Left renal pelvis (tissue), 4 donors: ENCODE measurements at places on chromosomes 7 and 10.

DNA sequence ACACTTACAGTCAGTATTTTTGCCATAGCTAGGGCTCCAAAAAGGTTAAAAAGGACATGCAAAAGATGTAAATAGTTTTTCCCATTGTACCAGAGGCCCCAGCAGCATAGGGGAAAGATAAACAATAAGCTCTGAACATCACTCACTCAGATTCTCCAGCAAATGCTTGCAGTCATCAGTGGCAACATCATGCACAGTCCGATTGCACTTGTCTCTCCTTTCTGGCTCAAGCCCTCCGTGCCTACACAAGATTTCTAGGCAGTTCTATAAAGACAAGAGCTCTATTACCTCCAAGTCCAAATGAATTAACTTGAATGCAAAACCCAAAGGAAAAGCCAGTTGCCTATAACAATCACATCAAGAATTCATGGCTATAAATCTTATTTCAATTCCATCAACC lies 106.3 kb downstream of the CTTNBP2 start:
- no peak for DNase-seq

- no peak for DNase-seq
Observed at GRCh38 chr10:127790066-127790624, 53.2 kb downstream of the FOXI2 start.

- DNase-seq, result no peak
Observed at GRCh38 chr7:72112992-72113391, 299.1 kb downstream of the CALN1 start.

DNA sequence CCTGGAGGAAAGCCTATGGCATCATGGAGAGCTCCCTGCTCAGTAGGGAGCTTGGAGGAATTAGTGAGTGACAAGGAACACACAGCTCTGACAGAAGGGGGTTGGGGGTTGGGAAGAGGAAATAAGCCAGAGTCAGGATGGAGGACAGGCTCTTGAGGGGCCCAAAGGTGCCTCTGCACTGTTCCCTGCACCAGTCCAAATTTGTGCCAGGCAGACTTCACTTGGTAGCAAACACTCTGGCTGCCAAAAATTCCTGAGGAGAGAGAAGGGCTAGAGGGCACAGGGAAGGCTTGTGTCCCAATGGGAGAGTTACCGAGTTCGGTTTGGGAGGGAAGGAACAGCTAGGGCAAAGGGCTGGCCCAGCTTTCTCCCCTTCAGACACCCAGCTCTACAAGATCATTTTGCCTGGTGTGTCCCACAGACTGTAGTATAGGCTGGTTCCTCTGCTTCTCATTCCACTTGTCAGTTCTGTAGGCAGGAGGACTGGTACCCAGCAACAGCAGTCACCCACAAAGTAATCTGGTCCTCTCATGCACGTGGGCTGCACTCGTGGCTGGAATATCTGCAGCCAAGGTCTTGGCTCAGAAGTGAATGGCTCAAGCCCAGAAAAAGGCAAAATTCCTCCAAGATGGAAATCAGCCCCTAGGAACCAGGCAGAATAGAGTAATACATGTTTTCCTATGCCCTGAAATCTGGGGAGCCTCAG lies 8.0 kb upstream of the KCNIP2 start:
- DNase-seq, result no peak

- DNase-seq, result no peak
Observed at GRCh38 chr7:94314413-94315410, 80.0 kb upstream of the COL1A2 start.

DNA sequence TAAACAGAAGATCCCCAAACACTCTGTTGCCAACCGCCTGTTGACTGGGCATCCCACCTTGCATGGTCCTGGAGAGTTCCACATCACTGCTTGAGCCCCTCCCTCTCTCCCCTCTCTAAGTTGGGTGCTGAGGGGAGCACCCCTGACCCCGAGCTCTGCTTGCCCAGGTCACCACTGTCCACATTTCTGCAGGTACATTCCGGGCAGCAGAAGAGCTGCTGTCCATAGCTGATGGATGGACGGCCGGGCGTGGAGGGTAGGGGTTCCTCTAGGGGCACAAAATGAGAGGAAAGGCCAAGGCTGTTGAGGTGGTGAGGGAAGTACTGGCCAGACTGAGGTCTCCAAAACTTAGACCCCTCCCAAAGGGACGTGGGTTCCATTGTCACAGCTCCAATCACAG lies 227.4 kb upstream of the PPP2R2D start:
- no peak for DNase-seq

- DNase-seq, result no peak
Observed at GRCh38 chr10:52652431-52653262, 119.9 kb downstream of the MBL2 start.

- no peak for DNase-seq
Observed at GRCh38 chr7:66306243-66306642, 101.1 kb downstream of the TPST1 start.

GRCh38 chr10:78435484-78436221 lies 402.0 kb downstream of the RPS24 start:
- DNase-seq, result no peak

DNA sequence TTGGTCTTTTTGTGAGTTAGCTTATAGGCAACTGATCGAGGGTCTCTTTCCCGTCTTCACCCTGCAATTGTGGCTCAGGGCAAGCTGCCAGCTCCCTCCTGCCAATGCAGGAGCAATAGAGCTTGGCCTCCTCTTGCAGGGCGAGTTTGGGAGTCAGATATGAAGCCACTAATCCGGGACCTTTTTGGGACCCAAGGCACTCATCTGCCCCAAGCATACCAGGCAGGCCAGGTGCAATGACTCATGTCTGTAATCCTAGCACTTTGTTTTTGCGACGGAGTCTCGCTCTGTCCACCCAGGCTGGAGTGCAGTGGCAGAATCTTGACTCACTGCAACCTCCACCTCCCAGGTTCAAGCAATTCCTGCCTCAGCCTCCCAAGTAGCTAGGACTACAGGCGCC lies 21.1 kb downstream of the LIMK1 start:
- no peak for DNase-seq

DNA sequence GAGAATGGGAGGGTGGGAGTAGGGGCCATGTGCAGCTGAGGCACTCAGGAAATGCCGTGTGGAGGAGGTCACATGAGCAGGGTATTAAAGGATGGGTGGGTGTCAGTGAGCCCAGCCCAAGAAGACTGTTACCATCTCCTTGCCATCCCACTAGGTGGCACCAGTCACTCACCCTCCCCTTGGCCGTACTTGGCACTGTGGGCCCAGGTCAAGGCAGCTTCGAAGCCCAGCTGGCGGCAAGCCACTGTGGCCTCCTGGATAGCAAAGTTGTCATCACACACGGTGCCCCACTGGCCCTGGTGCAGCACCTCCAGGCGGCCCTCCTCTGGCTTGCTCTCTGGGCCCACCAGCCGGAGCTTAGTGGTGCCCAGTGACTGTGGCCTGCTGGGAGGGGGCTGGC lies 5.4 kb downstream of the LOXL4 start:
- no peak for DNase-seq

GRCh38 chr7:91041901-91042484 lies 222.2 kb upstream of the FZD1 start:
- DNase-seq, result no peak

- no peak for DNase-seq
Observed at GRCh38 chr10:32943854-32944661, 14.0 kb downstream of the ITGB1 start.

- DNase-seq, result peak; percentile 75
Observed at GRCh38 chr10:19815731-19816410, 361 bp upstream of the PLXDC2 start.

- no peak for DNase-seq
Observed at GRCh38 chr7:139697056-139697455, 80.7 kb downstream of the HIPK2 start.

DNA sequence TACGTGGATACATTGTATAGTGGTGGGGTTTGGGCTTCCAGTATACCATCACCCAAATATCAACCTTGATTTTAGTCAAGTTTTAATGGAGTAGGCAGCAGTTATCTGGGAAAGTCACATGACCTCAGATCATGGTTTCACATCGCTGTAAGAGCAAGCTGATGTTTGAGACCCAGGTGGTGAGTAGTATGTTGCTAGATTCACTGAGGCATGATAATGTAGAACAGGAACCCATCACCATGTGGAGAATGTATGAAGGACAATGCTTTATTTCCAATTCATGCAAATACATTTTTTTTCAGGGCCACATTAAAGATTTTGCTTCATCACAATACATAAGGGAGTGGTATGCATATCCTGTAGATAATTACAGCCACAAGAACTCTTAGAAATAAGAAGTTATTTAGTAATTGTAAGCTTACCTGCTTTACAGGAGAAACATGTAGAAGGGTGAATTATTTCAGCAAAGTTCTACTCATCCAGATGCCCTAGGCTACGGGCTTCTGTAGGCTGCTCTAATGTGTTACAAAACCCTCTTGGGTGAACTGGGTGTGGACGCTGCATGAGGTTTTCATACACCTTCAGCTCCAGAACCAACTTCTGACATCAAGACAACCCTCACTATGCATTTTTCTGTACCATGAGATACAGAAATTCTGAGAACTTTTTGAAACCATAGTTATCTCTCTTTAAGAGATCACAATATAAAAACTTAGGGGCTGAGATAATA lies 27.6 kb upstream of the LAMB4 start:
- DNase-seq, result no peak

DNA sequence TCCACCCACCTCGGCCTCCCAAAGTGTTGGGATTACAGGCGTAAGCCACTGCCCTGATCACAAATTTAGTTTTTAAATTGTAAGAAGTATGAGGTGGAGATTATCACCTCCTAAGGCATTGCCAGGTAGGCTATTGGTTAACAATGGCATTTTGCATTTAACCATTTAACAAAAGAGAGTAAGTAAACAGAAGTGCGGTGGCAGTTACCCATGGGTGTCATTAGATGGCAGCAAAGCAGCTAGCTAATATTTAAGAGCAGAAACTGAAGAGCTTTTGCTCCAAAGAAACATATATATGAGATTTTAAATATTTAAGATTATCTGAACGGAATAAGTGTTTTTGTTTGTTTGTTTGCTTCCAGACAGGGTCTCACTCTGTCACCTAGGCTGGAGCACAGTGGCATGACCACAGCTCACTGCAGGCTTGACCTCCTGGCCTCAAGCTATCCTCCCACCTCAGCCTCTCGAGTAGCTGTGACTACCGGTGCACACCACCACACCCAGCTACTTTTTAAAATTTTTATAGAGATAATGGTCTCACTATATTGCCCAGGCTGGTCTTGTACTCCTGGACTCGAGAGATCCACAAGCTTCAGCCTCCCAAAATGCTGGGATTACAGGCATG lies 325.5 kb upstream of the C7orf33 start:
- no peak for DNase-seq

DNA sequence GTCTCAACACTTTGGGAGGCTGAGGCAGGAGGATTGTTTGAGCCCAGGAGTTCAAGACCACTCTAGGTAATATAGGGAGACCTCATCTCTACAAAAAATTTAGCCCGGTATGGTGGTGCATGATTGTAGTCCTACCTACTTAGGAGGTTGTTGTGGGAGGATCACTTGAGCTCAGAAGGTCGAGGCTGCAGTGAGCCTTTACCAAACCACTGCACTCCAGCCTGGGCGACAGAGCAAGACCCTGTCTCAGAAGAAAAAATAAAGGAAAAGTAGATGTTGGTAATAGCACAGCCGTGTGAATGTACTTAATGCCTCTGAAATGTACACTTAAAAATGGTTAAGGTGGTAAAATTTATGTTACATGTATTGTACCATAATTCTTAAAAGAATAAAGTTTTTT lies 25.3 kb downstream of the TIMM23 start:
- DNase-seq, result no peak

GRCh38 chr7:99115379-99115778 lies 28.5 kb downstream of the SMURF1 start:
- no peak for DNase-seq

DNA sequence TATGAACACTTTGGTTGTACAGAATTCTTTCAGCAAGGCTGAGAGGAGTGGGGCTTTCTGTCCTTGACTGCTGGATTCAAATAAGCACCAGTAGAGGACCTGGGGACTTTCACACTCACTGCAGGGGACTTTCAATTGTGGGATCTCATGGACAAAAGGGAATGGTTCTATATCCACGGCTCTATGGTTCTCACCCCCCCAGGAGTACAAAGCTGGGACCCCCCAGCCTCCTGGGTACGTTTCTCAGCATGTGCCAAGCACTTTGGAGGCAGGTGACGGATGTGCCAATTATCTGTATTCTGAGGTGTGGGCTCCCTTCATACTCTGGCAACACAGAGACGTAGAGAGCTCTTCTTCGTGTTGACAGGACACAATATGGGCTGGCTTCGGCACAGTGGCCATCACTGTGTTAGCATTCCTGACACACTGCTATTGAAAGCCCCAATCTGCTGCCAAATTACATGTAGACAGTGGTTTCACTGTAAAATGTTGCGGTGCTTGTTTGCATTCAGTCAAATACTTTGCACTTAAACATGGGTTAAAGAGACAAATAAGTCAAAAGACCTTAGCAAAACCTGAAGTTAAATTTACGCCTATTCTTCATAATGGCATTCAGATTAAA lies 92.7 kb upstream of the SAMD8 start:
- DNase-seq, result no peak
